Activated CD8-positive, alpha-beta T cell treated with anti-CD3 and anti-CD28 coated beads, Interleukin-2, amount 10 ng/mL, durations not matched to agents 7 days and 5 days (primary cell): ENCODE measurements at places on chromosomes 1 and 21. TPM values are rescaled to one million over a fixed set of nuclear protein-coding genes. Genes with fewer than 3 reads are reported as not detected.

Gene SPATA46
- total RNA-seq: not detected

GRCh38 chr1:58829866-58830265, 46.0 kb upstream of the JUN start:
- no peak overlapping the region for H3K4me3 ChIP-seq
- H3K4me1 ChIP-seq: no peaks in the 10 kb centered on the region
- no peaks in the 10 kb centered on the region for H3K27me3 ChIP-seq
- no peak for DNase-seq

DNA sequence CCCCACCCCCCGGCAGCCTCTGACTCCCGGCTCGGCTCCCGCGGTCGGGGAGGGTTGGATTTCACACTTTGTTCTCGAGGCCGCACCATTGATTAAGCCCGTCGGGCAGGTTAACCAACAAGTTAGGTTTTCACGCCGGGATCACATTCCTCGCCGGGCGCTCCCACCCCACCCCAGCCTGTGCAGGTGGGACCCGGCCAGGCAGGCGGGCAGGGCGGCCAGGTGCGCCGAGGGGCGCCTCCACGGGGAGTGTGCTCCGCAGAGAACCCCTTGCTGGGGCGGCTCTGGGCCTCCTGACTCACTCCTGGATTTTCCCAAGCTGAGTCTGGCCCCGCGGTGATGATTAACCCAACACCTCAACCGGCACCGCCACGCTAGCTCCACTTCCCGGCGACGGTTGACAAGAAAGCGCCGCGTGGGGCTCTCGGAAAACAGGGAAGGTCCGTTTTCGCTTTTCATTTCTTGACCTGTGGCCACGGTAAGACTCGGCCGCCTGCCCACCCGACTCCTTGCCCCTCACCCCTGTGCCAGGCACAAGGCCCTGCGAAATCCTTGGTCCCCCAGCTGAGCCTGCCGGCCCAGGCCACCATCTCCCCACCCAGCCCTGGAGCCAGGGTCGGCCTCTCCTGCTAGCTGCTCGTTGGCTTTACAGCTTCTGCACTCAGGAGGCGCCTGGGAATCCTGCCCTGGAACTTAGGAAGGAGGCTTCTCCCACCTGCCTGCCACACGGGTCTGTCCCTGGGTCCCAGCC, 8.8 kb upstream of the TTLL10 start:
- no peaks in the 10 kb centered on the region for H3K36me3 ChIP-seq
- H3K27me3 ChIP-seq: peaks cover under 1% of the 10 kb centered on the region
- no peak for DNase-seq
- peaks cover 3% of the 10 kb centered on the region for H3K4me1 ChIP-seq
- no peak overlapping the region for H3K4me3 ChIP-seq
- H3K27ac ChIP-seq: no peak overlapping the region

- H3K27me3 ChIP-seq: no peaks in the 10 kb centered on the region
- H3K36me3 ChIP-seq: no peaks in the 10 kb centered on the region
Observed at GRCh38 chr1:176529395-176530090, 66.6 kb downstream of the PAPPA2 start.

DNA sequence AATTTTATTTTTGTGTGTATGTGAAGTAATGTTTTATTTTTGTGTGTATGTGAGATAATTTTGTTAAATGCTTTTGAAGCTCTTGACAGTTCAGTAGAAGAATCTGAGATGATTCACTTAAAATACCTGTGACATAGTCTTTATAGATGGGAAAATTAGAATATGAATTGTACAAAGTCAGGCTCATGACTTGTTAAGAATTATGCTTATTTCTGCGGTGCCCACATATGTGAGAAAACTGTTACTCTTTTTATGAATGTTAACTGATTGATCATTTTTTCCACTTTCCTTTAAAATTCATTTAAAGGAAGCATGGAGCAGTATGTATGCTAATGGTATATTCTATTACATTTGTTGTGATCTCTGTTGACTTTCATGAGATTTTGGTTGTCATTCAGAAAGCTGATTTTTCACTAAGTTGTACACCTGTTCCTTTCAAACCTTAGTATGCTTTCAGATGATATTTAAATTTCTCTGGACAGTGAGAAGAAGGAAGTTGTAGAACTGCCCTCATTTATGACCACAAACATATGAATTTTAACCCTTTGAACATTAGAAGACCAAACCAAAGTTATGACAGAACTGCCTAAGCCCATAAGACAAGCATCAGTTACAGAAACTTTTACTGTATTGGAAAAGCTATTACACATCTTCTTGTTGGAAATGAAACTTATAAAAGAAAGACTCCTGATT, 110.1 kb downstream of the POU2F1 start:
- H3K4me3 ChIP-seq: no peak overlapping the region
- H3K36me3 ChIP-seq: peaks cover 9% of the 10 kb centered on the region
- DNase-seq: no peak
- H3K27me3 ChIP-seq: no peaks in the 10 kb centered on the region

DNA sequence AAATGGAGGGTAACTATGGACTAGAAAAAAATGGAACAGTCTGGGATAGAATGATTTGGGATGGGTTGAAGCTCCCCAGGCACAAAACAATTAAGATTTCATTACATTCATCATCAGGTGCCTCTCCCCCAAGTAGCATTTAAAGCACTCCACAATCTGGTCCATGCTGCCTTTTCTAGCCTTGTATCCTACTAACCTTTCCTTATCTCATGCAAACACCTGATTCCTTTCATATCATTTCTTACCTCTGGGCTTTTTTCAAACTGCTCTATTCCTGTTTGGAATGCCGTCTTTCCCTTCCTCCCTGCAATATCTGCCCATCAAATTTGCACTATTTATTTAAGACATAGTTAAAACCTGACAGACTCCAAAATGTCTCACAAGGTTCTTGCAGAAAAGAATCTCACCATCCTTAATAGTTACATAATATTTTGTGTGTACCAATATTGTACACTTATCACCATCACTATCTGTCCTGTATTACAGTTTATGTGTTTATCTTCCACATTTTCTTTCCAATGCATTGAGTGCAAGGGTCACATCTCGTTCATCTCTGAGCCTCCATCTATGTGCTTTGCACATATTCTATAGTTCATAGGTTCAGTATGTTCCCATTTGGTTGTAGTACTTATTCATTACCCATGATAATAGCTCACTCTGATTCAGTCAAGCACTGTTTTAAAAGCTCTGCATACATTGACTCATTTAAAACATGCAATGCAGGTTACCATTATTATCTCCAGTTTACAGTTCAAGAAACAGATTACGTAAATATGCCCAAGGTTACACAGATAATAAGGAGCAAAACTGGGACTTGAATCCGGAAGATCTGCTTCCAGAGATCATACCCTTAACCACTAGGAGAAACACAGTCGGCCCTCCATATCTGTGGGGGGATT, 16.1 kb upstream of the SHCBP1L start:
- H3K4me1 ChIP-seq: no peaks in the 10 kb centered on the region
- H3K36me3 ChIP-seq: no peaks in the 10 kb centered on the region
- H3K4me3 ChIP-seq: no peak overlapping the region

GRCh38 chr21:28805885-28806284, 186.8 kb downstream of the LTN1 start:
- H3K27me3 ChIP-seq: no peaks in the 10 kb centered on the region
- peaks cover 10% of the 10 kb centered on the region for H3K36me3 ChIP-seq
- no peaks in the 10 kb centered on the region for H3K4me1 ChIP-seq
- H3K27ac ChIP-seq: no peak overlapping the region
- no peak for DNase-seq
